ENCODE measurements at places on chromosomes 5 and 9.

GRCh38 chr9:91220491-91221135 is 141.1 kb downstream of the AUH start:
- DNase-seq: no peak

- no peak for DNase-seq
Measured at GRCh38 chr5:27700526-27700925, 662.1 kb upstream of the CDH9 start.

- DNase-seq: no peak
Measured at GRCh38 chr9:131218370-131218769, 57.9 kb downstream of the FAM78A start.

DNA sequence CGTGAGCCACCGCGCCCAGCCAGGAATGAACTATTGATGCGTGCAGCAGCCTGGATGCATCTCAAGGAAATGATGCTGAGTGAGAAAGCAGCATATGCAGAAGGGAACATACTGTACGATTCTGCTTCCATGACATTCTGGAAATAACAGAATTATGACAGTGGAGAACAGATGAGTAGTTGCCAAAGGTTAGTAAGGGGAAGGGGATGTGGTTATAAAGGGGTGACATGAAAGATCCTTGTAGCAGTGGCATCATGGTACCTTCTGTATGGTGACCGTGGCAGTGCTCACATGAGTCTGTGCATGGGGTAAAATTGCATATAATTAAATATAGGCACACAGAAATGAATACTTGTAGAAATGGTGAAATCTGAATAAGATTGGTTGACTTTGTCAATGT is 13.0 kb downstream of the NANS start:
- DNase-seq: no peak

DNA sequence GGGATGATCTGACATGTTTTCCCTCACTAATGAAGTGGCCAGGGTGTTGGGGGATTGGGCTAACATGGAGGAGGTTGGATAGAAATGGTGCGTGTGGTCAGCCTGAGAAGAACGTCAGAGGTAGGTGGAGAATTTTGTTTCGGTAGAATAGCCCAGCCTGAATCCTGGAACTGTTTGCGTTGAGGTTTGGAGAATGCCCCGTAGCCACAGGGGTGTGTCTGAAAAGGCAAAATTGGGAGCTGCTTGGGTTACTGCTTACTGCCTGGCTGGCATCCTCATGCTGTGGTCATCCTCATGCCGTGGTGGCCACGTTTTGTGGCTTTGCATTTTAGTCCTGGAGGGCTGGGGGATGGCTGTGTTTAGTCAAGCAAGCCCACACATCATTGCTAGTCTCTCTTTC is 236.9 kb downstream of the GOLPH3 start:
- no peak for DNase-seq

DNA sequence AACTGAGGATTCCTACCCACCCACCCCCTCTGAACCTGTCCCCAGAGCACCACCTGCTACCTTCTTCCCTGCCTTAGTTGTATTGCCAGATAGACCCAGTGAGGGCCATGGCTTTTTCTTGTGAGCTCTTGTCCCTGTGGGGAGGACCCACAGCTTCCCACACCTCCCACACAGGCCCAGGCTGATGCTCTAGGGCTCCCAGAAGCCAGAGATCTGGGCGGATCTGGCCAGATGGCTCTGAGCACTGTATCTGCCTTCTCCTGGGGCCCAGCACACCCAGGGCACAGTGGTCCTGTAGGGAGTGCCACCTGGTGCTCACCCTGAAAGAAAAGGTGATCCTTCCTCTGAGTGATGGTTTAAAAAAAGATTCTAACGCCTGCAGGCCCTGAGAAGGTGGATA is 131.7 kb downstream of the DAB2IP start:
- DNase-seq: no peak

GRCh38 chr5:169548315-169548714 is 35.3 kb upstream of the SPDL1 start:
- DNase-seq: no peak

- no peak for DNase-seq
Measured at GRCh38 chr5:127428748-127429147, 88.7 kb upstream of the PRRC1 start.

- no peak for DNase-seq
Measured at GRCh38 chr9:120663380-120663779, 50.9 kb downstream of the MEGF9 start.

- no peak for DNase-seq
Measured at GRCh38 chr5:157473383-157474320, 13.6 kb downstream of the NIPAL4 start.

GRCh38 chr9:93005876-93006275 is 52.6 kb upstream of the SUSD3 start:
- DNase-seq: no peak

- no peak for DNase-seq
Measured at GRCh38 chr9:18493451-18493993, 19.6 kb downstream of the ADAMTSL1 start.

DNA sequence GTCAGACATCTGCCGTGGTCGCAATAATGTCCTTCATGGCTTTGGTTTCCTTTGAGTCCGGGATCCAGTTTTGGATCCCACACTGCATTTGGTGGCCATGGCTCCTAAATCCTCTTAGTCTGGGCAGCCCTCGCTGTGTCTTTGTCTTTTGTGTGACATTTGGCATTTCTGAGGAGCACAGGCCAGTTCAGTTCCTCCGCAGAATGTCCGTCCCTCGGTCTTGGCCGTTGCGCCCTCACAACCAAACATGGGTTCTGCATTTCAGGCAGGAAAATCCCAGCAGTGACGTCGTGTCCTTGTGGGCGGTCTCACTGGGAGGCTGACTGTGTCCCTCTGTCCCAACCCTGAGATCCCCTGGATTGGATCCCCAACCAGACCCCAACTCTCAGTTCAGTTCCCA is 172.9 kb upstream of the PPP1R26 start:
- no peak for DNase-seq

DNA sequence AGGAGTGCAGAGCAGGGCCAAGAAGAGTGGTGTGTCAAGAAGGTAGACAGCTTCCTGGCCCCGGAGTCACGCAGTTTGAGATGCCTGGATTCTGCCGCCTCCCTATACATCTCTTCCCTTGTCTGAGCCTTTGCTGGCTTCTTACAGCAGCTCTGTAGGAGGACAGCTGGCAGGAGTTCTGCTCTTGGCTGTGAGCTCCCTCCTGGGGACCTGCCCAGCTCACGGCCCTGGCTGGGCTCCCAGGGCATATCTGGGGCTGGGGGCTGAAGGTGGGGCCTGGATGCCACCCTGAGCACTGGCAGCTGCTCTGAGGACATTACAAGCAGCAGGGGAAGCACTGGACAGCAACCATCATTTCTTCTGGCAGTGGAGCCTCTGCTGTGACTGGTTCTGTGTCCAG is 786 bp upstream of the TSSK1B start:
- DNase-seq: no peak

GRCh38 chr5:35898952-35899660 is 39.3 kb downstream of the CAPSL start:
- no peak for DNase-seq

DNA sequence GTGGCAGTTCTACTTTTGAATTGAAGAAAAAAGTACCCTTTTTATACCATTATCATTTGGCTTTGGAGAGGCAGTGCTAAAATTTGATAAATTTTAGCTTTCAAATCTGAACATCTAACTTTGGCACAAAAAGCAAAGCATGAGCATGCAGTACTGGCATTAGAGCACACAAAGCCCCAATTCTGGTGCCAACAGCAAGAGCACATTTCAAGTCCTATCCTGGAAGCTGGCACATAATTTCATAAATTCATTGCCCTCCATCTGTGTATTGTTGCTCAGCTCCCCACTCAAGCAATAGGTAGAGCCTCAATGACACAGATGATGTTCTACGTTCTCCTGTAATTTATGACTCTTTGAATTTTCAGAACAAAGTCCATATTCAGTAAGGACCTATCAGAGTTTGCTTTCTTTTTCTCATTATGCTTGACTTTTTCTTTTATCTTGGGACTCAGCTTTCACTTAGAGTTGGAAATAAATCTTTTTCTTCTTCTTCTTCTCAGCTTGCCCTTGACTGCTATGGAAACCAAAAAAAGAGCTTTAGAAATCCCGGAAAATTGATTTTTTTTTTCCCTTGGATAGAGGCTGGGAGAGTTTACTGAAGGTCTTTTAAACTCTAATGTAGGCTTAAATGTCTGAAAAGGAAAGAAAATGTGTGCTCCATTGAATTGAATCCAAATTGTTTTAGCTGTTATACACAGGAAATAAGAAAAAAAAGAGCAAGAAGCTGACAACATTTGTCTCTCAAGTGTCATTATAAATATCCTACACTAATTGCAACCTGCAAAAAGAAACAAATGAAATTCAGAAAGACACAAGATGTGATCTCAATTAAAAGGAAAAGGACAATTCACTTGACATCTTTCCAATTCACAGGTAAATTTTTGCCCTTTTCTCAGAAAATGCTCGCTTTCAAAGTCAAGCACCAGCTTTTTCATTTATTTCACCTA is 380.8 kb upstream of the CDH18 start:
- DNase-seq: no peak

- DNase-seq: no peak
Measured at GRCh38 chr5:101535626-101536025, 632.5 kb upstream of the ST8SIA4 start.

GRCh38 chr5:113201715-113202114 is 225.1 kb downstream of the DCP2 start:
- DNase-seq: no peak

- DNase-seq: no peak
Measured at GRCh38 chr5:10844016-10844415, 83.0 kb upstream of the DAP start.

DNA sequence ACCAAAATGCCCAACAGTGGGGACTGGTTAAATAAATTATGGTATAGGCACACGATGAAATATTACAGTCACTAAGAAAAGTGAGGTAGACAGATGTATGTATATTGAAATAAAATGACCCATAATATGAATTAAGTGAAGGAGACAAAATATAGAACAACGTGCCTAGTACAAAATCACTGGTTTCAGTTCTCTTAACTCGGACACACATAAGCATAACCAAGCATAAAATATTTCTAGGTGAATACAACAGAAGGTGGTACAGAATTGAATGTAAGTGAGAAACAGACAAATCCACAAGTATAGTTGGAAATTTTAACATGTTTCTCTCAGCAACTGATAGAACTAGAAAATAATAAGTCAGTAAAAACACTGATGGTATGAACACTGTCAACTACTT is 22.0 kb downstream of the PUM3 start:
- no peak for DNase-seq

GRCh38 chr5:38793099-38793498 is 52.7 kb upstream of the OSMR start:
- no peak for DNase-seq

- no peak for DNase-seq
Measured at GRCh38 chr5:113048931-113049330, 72.3 kb downstream of the DCP2 start.

GRCh38 chr5:93572608-93573353 is 8.2 kb downstream of the NR2F1-AS1 start:
- DNase-seq: no peak

DNA sequence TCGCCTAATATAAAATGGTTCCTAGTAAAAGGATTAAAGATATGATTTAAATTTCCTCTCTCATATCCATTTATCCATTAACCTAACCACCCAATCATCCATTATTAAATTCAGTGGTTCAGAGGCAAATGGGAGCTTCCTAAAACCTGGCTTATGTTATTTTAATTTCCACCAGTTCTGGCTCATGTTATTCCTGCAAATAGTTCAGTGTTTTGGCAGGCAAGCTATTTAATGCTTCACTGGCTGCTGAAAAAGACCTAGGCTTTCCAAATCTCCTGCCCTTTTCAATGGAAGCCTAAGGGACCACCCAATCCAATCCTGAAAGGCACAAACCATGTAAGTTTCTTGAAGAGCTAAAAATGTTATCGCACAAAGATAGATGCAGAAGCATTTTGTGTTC is 52.3 kb downstream of the POC5 start:
- no peak for DNase-seq

DNA sequence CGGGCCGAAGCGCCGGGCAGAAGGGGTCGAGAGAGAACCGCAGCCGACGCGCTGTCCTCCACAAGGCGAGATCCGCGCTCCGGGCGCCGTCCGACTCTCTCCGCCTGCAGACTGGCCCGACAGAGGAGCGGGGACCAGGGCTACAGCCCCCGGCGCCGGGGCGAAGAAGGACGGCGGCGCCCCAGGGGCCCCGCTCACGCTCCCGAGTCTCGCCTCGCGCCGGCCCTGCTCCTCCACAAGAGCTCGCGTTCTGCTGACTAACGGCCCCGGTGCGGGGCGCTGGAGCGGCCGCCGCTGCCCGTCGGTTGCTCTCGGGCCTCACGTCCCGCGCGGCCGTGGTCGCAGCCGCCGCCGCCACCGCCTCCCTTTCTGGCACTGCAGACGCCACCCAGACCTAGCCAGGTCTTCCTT is 338 bp downstream of the ABHD17B start:
- no peak for DNase-seq

- DNase-seq: no peak
Measured at GRCh38 chr5:176812269-176813259, 2.2 kb downstream of the UNC5A start.

GRCh38 chr5:132296412-132297016 is 2.3 kb downstream of the SLC22A4 start:
- DNase-seq: no peak

- no peak for DNase-seq
Measured at GRCh38 chr5:31867219-31867618, 228.3 kb downstream of the PDZD2 start.

DNA sequence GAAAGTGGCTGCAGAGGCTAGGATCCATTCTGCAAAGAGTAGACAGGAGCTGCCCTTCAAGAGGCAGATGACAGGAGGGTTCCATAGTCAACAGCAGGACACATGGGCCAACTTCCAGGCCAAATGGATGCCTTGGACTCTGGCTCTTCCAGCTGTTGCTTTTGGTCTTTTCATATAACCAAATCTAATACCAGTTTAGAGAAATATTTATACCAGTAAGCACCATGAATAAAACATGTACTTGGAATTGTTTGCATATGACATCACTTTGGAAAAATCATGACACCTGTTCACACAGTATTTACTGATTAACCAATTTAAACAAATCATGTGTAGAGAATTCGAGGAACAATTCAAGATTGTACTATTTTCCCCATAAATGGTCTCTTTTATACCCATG is 481.3 kb downstream of the DMRT2 start:
- no peak for DNase-seq

- no peak for DNase-seq
Measured at GRCh38 chr5:61625137-61625561, 293.1 kb downstream of the ZSWIM6 start.

DNA sequence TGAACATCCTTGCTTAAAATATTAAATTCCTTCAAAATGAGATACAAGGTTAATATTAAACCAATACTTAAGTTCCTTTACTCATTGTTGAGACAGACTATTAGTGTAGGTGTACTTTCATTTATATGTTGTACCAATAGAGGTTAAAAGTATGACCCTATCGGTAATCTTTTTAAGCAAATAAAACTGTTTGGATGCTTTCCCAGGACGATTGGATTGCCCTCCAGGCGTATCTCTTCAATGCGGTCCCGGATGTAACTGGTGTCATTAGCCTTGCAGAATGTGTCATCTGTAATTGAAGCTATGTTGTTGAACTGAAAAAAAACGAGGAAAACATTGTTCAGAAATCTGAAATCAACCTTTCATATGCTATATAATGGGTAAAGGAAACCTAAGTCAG is 18.9 kb downstream of the OGN start:
- no peak for DNase-seq

GRCh38 chr9:89922099-89922498 is 317.3 kb downstream of the GADD45G start:
- no peak for DNase-seq
